Activated CD4-positive, CD25-positive, alpha-beta regulatory T cell treated with anti-CD3 and anti-CD28 coated beads, Interleukin-2, amount 50 U/mL, for 16 hours (primary cell): ENCODE measurements at places on chromosomes 5 and 9.

GRCh38 chr5:77791926-77792325, 15.8 kb upstream of the TBCA start:
- DNase-seq, result no peak

DNA sequence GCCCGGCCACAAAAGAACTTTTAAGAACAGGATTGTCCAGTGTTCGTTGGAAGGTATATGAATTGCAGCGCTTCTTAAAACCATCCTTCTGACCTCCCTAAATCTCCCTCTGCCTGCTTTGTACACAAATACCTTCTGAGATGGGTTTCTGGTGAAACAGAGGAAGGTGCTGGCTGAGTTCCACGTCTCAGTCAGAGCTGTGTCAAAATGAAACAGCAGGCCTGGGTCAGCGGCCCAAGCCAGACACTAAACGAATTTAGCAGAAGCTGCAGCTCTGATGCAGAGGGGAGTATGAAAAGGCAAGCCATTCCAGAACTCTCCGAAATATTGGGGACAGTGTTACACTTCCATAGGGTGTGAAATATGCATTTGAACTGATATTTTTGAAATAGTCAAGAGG, 37.8 kb upstream of the CRB2 start:
- DNase-seq, result no peak

GRCh38 chr5:120895660-120896059, 431.6 kb downstream of the PRR16 start:
- no peak for DNase-seq

- no peak for DNase-seq
Observed at GRCh38 chr5:15285901-15286583, 213.9 kb upstream of the FBXL7 start.

DNA sequence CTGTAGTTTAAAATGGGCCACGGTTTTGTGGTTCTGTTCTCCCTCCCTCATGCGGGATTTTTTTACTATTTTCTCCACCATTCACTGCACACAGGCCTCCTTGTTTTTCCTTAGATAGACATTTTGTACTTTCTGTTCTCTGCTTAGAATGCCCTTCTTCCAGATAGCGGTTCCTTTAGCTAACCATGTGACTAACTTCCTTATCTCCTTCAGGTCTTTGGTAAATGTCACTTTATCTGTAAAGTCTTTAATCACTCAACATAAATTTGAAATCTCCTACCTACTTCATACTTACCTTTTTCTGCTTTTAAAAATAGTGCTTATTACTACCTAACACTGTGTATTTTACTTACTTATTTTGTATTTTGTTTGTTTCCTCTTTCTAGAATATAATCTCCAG, 15.0 kb downstream of the FER start:
- no peak for DNase-seq

GRCh38 chr5:95241-95980, 3.4 kb downstream of the PLEKHG4B start:
- DNase-seq, result no peak

DNA sequence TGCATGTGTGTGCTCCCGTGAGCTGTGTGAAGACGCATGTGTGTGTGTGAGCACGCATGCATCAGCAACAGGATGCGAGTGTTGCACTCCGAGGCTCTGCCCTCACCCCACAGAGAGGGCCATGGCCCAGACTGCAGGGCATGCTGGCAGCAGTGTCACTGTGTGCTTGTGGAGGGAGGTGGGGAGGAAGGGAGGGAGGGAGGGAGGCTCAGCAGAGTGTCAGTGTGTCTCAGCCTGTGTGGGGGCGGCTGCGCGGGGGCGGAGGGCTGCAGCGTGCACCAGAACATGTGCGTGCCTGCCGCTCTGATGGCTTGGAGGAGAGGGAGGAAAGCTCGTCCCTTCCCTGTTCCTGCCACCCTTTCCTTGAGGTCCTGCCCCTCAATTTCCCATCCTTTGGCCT, 5.3 kb downstream of the CAMK2A start:
- DNase-seq, result no peak

DNA sequence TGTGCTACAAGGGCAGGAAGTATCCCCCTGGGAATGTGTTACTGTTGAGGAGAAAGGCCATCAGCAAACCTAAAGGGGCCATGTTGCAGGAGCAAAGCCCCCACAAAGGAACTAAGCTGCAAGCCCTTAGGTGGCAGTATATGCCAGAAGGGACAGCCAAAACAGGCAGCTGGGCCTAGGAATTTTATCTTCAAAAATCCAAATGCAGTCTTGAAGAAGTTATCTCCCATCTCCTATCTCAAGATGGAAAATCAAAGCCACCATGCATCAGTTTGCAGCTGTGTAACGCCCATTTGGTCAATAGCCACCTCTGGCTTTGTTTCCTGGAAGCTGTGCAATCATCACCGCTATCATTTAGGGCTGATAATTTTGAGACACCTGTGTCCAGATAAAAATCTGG, 400.3 kb downstream of the ARHGEF28 start:
- DNase-seq, result no peak

- DNase-seq, result no peak
Observed at GRCh38 chr5:178466342-178466741, 123.9 kb downstream of the COL23A1 start.

DNA sequence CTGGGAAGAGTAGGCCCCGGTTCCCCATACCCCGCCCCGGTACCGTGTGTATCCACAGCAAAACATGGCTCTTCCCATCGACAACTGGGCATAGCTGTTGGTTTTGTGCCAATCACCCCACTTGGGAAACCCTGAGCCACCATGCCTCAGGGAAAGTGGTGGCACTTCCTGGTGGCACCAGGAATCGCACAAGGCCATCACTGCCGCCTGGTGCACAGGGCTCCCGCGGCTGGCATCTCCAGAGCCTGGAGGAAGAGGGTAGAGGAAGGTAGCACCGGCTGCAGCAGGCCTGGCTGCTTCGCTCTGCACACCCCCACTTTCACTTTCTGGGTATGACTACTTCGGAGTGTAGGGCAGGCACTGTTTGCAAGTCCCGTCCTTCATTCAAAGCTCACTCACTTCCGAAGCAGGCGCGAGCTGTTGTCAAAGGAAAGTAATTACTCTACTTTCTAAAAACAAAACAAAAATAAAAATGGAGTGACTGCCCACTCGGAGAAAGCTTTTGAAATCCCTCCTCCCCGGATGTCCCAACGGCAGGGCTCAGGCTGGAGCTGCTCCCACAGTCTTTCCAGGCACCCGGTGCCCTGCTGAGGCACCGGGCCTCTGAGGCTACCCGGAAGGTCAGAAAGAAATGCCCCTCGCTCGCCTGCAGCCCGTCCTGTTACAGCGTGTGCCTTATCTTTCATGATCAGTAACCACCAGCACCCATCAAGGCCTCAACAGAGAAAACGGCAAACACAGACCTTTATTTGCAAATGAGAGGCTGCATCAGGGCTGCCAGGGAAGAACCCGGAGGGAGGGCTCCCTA, 2.0 kb downstream of the BRD3 start:
- peak; percentile 23 for DNase-seq

DNA sequence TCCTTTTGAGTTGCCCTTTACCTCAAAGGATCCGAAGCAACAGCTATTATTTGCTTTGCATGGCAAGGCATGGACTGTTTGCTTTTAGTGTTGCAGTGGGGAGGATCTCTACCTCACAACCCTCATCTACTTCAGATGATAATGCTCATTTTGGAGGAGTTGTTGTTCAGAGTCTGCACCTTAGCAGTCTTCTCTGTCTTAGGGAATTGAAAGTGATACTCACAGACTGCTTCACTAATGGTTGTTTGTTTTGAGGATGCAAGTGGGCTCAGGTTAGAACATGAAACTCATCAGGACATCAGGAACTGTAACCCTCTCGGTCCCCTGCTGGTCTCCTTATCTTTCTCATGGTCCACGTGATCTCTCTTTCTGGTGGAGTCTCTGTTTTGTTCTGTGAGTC, 172.9 kb upstream of the ANKH start:
- DNase-seq, result no peak

- DNase-seq, result no peak
Observed at GRCh38 chr5:41908374-41909079, 4.4 kb downstream of the RIMOC1 start.

DNA sequence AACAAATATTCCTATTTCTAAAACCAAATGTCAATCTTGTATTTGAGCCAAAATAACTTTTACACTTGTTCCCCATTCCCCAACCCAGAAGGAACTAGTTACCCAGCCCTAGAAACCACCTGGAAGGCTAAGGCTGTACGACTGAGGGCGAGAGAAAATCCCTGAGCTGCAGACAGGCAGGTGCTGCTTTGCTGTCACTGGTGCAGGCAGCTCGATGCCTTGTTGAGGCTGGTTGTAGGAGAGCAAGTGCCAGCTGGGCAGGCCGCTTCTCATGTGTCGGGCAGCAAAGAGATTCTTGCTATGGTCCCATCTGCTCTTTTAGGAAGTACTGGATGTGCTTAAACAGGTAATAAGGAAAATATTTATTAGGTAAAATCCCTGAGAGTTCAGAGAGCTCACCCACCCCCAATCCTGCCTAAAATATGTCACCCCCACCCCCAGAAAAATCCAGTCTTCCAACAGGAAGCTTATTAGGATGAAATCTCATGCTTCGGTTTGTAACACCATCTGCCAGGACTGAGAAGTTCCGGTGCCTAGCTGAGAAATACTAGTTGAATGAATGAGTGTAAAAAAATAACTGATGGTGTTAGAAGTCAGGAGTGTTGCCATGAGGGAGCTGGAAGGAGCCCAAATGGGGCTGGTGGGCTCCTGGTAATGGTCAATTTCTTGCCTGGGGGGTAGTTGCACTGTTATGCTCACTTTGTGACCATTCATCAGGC, 91.1 kb upstream of the DMRT1 start:
- DNase-seq, result no peak

DNA sequence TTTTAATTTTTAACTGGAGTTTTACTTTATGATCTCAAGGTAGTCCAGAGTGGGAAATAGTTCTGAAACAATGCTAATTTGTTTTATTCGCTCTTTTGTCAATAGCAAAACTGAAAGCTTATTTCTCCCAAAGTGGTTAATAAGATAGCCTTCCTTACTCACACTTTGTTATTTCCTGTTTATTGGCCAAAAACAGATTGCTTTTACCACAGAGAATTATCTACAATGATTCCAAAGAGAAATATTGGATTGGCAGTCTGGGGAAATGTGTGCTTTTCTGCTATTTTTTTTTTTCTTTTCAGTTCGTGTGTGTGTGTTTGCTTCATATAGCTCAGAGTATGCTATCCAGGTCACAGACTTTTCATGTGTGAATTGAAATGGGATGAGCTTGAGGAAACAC, 756.7 kb upstream of the RGMB start:
- no peak for DNase-seq

DNA sequence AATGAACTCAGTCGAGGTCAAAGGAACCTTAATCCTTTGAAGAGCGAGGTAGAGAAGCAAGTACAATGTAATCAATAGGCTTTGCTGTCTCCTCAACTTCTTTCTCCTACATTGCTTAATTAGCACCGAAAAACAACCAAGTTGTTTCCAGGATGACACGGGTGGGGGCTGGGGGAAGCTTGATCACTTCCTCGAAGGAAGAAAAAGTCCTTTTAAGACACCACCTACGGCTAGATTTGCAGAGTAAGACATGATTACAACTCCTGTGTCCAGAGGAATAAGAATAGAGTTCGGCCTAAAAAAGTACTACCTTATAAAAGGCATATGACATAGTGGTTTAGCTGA, 811 bp upstream of the ARRDC3 start:
- DNase-seq, result no peak

DNA sequence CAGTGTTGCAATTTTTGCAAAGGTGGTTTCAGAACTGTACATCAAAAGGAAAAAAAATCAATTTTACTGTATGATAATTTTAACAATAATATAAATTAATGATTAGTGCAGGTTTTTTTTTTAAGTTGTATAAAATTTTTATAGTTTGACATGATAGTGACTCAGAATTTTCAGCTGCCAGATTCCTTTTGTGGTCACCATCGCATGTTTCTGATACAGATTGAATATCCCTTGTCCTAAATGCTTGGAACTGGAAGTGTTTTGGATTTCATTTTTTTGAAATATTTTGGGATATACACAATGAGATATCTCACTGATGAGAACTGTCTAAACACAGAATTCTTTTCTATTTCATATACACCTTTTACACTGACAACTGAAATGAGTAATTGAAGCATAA, 361.3 kb downstream of the RAB3C start:
- DNase-seq, result no peak

GRCh38 chr5:54601411-54602230, 84.1 kb downstream of the SNX18 start:
- no peak for DNase-seq

GRCh38 chr9:19901586-19901985, 112.7 kb upstream of the SLC24A2 start:
- DNase-seq, result no peak

DNA sequence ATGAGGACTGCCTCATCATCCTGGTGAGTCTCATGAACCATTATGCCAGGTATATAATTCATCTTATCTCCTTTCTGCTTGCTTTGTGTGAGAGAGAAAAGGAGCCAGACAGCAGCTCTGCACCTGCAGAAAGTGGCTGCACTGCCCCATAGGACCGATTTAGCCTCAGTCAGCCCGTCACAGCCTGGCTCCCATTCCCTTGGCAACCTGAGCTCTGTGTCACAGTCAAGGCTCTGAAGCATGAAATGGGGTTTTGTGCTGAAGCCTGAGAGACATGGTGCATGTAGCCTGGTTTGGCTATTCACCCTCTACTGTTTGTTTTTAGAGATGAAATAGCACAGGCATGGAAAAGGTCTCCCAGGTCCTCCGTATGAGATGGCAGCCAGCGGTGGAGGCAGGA, 198.3 kb downstream of the KCTD16 start:
- DNase-seq, result no peak

- no peak for DNase-seq
Observed at GRCh38 chr9:122954253-122954691, 13.5 kb downstream of the RABGAP1 start.
